Tibial nerve (tissue), 4 donors: ENCODE measurements at places on chromosomes 11 and 22. TPM values are rescaled to one million over a fixed set of nuclear protein-coding genes. Genes with fewer than 3 reads are reported as not detected.

The EFEMP2 gene
- 85.5 TPM for total RNA-seq

DNA sequence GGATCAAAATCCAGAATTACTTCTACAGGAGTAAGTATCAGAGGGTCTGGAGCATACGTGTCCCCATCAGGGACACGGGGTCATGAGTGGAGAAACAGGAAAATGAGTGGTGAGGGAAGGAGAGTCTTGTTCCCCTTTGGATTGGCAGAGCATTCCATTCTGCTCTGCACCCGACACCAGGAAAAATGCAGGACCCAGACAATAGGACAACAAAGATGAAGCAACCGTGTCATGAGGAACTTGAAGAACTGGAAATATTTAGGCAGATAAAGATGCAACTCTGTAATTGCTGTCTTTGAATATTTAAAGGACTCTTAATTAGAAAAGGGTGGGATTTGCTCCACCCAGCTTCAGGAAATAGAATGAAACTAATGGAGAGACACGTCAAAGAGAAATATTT lies 89.0 kb upstream of the BLID start:
- H3K4me3 ChIP-seq: no peak overlapping the region
- H3K4me1 ChIP-seq: no peaks in the 10 kb centered on the region
- no peak for DNase-seq

DNA sequence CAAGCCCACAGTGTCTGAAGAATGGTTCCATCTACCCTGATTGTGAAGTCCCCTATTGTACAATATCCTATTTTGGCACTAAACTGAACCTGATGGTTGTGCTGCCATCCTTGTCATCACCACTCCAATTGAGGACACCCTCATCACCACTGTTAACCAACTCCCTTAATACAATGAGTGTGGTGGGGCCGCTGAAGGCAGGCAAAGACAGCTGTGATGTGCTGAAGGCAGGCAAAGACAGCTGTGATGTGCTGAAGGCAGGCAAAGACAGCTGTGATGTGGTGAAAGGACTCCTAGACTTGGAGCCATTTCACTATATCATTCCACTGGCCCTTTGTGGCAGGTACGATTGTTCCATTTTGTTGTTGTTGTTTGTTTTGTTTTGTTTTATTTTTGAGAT lies 481.6 kb downstream of the SOX6 start:
- no peak for DNase-seq
- H3K27ac ChIP-seq: no peak overlapping the region
- no peaks in the 10 kb centered on the region for H3K36me3 ChIP-seq
- no peaks in the 10 kb centered on the region for H3K27me3 ChIP-seq

- H3K4me3 ChIP-seq: no peak overlapping the region
- no peak for DNase-seq
- H3K27me3 ChIP-seq: no peaks in the 10 kb centered on the region
- no peaks in the 10 kb centered on the region for H3K36me3 ChIP-seq
Observed at GRCh38 chr11:2777386-2777785, 77.6 kb upstream of the KCNQ1OT1 start.

DNA sequence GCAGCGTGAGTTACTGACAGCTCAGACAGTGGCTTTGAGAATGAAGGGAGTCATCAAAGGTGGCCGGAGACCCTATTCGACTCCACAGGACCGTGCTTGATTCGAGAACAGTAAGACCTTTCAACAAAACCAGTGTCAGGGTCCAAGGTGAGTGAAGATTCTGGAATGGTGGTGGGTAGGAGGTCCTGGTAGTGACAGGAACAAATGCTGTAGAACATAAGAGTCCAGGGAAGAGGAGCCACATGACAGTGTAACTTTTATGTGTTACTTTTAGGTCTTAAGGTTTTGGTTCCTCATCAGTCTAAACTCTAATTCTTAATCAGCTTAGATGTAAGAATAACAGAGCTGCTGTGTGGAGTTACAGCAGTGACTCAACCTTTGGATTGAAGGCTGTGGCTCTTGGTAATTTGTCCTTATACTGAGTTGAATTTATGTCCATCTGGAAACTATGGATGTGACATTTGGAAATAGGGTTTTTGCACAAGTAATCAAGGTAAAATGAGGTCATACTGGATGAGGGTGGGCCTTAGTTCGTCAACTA lies 1.8 kb downstream of the TBC1D22A start:
- H3K4me3 ChIP-seq: no peak overlapping the region
- no peak overlapping the region for H3K27ac ChIP-seq
- no peak for DNase-seq

- H3K27me3 ChIP-seq: no peaks in the 10 kb centered on the region
- DNase-seq: no peak
- peaks cover 16% of the 10 kb centered on the region for H3K4me1 ChIP-seq
Observed at GRCh38 chr11:96035740-96036078, 111.8 kb upstream of the MTMR2 start.

GRCh38 chr11:45412051-45412471 lies 125.9 kb upstream of the SYT13 start:
- H3K36me3 ChIP-seq: no peaks in the 10 kb centered on the region
- H3K27ac ChIP-seq: no peak overlapping the region
- H3K4me3 ChIP-seq: no peak overlapping the region
- no peak for DNase-seq
- peaks cover 50% of the 10 kb centered on the region for H3K27me3 ChIP-seq

GRCh38 chr11:96061069-96061468 lies 137.2 kb upstream of the MTMR2 start:
- no peak overlapping the region for H3K4me3 ChIP-seq
- no peak for DNase-seq
- H3K27me3 ChIP-seq: no peaks in the 10 kb centered on the region
- H3K27ac ChIP-seq: no peak overlapping the region
- no peaks in the 10 kb centered on the region for H3K36me3 ChIP-seq

DNA sequence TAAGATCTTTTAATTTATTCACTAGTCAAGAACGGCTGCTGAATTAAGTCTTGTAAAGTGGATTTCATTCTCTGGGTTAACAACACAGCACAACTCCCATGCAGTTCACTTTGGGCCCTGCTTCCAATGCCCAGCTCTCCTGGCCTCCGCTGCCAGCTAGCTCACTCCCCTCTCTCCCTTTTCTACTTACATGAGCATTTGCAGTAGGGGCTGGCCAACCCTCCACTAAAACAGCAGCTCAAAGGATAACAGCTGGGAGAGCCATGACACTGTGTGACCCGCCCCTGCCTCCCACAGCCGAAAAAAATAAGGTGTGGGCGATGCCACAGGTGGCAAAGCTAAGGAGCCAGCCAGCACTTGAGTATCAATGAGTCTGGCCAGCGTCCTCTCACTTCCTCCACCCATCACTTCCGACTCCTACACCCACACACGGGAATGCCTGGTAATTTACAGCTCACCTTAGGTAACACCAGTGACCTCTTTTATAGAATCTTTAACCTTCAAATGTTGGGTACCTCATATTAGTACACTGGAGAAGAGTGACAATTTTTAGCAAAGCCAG lies 56.8 kb downstream of the DGCR2 start:
- DNase-seq: no peak
- H3K27ac ChIP-seq: no peak overlapping the region
- H3K36me3 ChIP-seq: no peaks in the 10 kb centered on the region
- no peaks in the 10 kb centered on the region for H3K4me1 ChIP-seq

GRCh38 chr11:83682611-83682973 lies 396.4 kb upstream of the CCDC90B start:
- H3K36me3 ChIP-seq: no peaks in the 10 kb centered on the region
- DNase-seq: no peak
- H3K27me3 ChIP-seq: no peaks in the 10 kb centered on the region
- no peaks in the 10 kb centered on the region for H3K4me1 ChIP-seq
- no peak overlapping the region for H3K27ac ChIP-seq

- H3K4me1 ChIP-seq: no peaks in the 10 kb centered on the region
- no peaks in the 10 kb centered on the region for H3K36me3 ChIP-seq
- H3K4me3 ChIP-seq: no peak overlapping the region
- DNase-seq: no peak
- H3K27me3 ChIP-seq: no peaks in the 10 kb centered on the region
Observed at GRCh38 chr22:44555046-44555445, 57.0 kb upstream of the RTL6 start.

DNA sequence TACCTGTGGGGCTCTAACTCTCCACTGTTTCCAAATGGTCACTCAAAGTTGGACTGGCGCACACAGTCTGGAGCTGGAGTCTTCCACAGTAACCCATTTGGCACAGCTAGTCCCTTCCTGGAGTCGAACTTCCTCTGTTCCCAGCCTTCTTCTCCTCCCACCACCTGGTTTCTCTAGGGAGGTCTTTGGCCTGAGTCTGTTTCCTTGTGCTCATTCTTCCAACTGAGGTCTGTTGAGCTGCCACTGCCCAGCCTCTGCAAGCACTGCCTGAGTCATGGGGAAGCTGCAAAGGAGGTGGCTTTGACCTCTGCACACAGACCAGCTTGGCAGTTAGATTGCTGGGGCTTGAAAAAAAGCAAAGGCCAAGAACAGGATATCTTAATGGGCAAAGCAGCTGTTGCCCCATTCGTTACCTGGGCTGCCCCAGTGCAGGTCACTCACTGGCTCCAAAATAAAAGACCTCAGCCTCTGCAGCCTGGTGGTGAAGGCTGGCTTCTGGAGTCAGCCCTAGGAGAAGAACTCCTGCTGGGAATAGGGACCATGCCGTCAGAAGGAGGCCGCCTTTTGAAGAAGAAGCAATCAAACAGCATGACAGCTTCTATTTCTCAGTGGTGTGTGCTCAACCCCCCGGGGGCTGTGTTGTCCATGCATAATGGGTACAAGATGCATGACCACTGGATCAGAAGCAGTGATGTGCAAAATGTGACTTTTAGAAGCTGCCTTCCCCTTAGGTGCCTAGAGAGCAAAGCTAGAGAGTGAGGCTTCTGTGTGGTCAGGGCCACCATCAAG lies 3.0 kb downstream of the ADAMTS15 start:
- no peaks in the 10 kb centered on the region for H3K27me3 ChIP-seq
- peaks cover 74% of the 10 kb centered on the region for H3K4me1 ChIP-seq
- H3K4me3 ChIP-seq: peak overlapping the region; percentile 71
- H3K36me3 ChIP-seq: no peaks in the 10 kb centered on the region
- no peak overlapping the region for H3K27ac ChIP-seq
- peak; percentile 41 for DNase-seq

- H3K36me3 ChIP-seq: no peaks in the 10 kb centered on the region
- H3K4me3 ChIP-seq: no peak overlapping the region
Observed at GRCh38 chr11:90704510-90704909, 481.7 kb upstream of the CHORDC1 start.

GRCh38 chr11:46520971-46521745 lies 72.7 kb downstream of the AMBRA1 start:
- peaks cover 3% of the 10 kb centered on the region for H3K4me1 ChIP-seq
- H3K36me3 ChIP-seq: no peaks in the 10 kb centered on the region
- H3K27ac ChIP-seq: no peak overlapping the region
- no peak for DNase-seq
- no peaks in the 10 kb centered on the region for H3K27me3 ChIP-seq

DNA sequence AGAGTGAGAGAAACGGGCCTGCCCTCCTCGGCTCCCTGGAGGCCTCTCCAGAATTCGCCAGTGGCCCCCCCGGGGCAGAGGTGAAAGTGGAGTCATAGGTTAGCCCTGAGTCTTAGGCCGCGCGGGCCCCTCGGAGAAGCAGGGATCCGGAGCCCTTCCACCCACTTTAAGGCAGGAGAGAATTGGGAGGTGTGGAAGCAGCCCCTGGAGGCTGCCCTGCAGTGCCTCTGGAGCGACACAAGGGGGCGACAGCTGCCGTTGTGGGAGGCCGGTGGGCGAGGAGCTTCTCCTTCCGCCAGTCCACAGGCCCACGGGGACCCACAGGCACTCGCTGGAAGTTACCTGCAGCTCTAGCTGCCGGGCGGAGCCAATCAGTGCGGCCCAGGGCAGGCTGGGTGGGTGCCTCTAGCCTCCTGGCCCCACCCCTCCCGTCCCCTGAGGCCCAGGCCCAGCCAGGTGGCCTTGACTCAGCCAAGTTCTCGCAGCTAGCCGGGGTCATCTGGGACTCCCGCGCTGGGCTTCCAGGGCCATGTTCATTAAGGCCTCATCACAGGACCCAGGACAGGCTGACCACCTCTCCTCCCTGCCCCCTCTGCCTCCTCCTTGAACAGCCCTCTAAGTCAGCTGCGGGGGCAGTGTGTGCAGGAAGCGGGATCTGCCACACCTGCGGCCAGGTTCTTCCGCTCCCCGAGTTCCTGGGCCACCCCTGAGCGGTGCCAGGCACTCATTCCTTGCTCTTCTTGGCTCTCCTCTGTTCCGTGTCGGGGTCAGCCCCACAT lies 5.0 kb downstream of the DGKZ start:
- no peaks in the 10 kb centered on the region for H3K27me3 ChIP-seq
- H3K27ac ChIP-seq: peak overlapping the region; percentile 62
- H3K4me3 ChIP-seq: no peak overlapping the region
- H3K36me3 ChIP-seq: peaks cover 9% of the 10 kb centered on the region
- H3K4me1 ChIP-seq: peaks cover 34% of the 10 kb centered on the region

DNA sequence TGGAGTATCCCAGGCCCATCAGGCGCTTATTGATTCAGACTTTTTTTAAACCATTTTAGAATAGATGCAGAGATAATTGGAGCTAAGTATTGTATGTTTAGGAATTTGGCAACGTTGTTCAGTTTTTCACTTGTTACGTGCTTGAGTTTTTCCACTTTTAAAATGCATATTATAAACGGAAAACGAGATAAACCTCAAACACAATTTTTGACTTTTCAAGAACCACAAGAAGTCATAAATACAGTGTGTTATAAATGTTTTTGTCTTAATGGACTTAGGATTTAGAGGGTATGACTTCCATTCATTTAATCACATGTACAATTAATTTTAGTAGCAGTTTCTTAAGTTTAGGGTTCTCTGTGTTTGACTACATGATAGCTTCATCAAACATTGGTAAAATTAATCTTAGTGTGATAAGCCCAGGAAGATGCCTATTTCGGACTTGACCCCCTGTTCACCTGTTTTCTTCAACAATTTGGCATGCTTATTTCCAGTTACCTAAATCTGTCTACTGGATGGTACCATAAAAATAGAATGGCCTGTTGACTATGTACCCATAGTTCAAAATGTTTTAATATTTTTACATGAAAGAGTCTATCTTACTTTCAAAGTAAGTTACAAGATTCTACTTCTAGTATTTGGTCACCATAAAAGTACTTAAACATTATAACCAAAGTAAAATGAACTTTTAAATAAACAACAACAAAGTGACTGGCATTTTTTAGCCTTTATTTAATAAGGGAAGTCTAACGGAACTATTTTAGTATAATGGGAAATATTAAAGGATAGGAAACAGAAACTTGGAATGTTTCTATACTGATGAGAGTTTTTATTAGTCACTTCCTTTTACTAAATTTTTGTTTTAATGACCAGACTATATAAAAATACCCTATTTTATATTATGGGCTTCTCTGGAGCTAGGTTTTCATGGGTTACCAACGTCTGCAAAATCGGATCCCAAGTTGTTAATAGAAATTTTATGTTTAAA lies 1.4 kb downstream of the ZC3H12C start:
- no peaks in the 10 kb centered on the region for H3K4me1 ChIP-seq
- H3K4me3 ChIP-seq: peak overlapping the region; percentile 66
- peak overlapping the region; percentile 97 for H3K27ac ChIP-seq
- H3K27me3 ChIP-seq: no peaks in the 10 kb centered on the region
- DNase-seq: no peak
- H3K36me3 ChIP-seq: no peaks in the 10 kb centered on the region
